Transverse colon (tissue), 4 donors: ENCODE measurements at places on chromosomes 13 and 19.

DNA sequence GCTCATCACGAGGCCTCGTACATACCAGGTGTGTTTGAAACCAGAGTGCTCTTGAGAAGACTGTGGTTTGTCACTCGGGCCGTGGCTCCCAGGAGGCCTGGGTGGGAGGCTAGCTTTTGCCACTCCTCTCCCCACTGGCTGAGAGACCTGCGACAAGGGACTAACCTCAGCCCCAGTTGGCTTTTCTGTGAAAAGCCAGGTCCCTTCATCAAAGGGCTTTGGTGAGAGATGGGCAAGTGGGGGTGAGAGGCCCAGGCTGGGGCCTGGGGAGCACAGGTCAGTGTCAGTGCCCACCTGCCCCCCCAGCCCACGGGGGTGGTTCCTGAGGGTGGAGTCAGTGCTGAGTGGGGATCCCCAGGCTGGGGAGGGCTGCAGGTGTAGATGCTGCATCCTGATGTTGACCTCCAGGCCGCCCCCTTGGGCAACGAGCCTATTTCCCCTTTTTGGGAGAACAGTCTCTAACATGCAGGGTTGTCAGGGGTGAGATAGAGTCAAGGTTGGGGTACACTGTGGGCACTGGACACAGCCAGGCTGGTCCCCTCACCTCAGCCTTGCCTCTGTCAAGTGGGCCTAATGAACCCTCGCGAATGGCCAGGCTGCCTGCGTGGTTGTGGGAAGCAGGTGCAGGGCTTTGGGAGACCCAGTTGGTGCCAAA lies 661 bp downstream of the KCNJ14 start:
- DNase-seq: no peak

GRCh38 chr19:33297401-33298145 lies 4.8 kb downstream of the CEBPA start:
- DNase-seq: no peak

GRCh38 chr13:109130093-109130835 lies 500.9 kb downstream of the MYO16 start:
- DNase-seq: no peak

GRCh38 chr19:48715681-48716171 lies 3.8 kb downstream of the MAMSTR start:
- DNase-seq: peak; percentile 37

DNA sequence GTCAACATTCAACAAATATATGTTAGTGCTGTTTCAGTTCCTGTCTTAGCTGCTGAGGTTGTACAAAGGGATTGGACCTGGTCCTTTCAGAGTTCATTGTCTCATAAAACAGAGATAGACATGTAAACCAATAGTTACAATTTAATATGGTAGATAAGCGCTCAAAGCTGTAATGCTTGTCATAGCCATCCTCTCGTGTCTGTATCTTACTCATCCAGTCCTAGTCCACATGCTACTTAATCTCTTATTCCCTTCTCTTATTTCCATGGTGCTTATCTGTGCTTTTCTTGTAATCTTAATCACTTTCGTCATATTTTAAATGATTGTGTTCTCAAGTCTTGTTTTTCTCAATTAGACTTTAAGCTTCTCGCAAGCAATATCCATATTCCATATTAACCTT lies 185.2 kb upstream of the OBI1 start:
- DNase-seq: no peak

DNA sequence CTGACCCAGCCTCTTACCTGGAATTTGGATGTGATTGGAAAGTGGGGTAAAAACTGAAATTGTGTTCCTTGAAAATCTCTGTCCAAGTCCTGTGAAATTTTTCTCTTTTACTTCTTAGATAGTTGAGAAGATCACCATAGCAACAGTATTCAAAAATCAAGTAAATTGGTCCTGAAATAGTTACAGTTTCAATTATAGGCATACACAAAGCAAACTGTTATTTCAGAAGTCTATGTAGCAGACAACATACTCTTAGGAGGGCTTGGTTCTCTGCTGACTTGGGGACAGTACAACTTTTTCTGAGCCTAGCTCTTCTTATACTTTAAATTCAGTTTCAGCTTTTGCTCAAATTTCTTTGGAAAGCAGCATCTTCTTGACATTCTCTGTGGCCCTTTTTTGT lies 38.6 kb upstream of the URAD start:
- DNase-seq: no peak

- no peak for DNase-seq
Measured at GRCh38 chr13:41941174-41941573, 19.7 kb downstream of the VWA8 start.

- DNase-seq: peak; percentile 93
Measured at GRCh38 chr19:41959056-41960053, at the start of gene RABAC1. RABAC1 (minus strand) TSS chr19:41959321; CDS start chr19:41959292, 29 bp downstream.

DNA sequence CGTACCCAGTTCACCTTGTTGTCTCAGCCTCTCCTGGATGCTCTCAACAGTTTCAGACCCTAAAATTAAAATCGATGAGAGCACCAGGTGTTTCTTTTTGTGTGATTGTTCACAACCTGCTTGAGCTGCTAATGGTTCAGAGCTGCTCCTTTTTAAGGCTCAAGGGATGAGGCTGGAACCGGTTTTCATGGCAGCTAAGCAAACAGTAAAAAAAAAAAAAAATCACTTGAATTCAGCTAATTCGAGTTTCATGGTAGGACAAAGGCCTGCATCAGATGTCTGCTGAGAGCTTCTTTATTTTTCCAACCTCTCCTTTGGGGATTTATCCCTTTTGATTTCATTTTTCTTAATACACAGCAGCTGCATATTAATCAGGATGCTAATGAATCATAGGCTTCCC lies 6.5 kb downstream of the SYCE2 start:
- no peak for DNase-seq
